ENCODE measurements at places on chromosomes 3 and 15. TPM values are rescaled to one million over a fixed set of nuclear protein-coding genes. Genes with fewer than 3 reads are reported as not detected.

DNA sequence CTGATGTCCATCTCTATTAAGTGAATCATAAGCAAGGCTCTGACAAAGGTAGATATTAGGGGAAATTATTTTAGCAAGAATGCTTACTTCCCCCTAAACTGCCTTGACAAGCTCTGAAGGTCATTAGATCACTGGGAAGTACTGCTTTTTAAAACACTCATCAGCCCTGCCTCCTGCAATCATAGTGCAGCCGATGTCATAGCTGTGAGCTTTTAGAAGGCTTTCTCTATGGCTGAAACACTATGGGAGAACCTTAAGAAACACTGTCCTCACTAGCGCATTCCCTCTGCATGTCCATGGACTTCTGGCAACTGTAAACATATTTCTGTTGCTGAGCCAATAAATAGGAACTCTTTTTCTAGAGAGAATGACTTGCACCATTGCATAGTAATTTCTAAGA lies 38.7 kb upstream of the PTPRG start:
- H3K36me3 ChIP-seq: no peaks in the 10 kb centered on the region
- no peak overlapping the region for H3K4me3 ChIP-seq
- no peak overlapping the region for H3K27ac ChIP-seq
- no peaks in the 10 kb centered on the region for H3K27me3 ChIP-seq
- H3K4me1 ChIP-seq: peaks cover 28% of the 10 kb centered on the region

DNA sequence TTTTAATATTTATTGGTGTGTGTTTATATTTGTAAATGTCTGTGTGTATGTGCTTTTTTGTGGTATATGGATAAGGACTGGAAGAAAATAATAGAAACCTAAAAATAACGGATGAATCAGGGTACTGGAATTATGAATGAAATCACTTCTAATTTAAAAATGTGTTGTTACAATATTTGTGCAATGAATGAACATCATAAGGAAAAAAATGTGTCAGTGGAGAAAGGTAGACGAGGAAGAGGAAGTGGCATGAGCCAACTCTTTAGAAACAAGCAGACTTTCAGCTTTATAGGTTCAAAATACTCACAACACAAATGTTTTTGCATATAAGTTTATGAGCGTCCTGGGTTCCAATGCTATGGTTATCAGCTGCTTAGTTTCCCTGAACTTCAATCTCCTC lies 59.4 kb downstream of the SOX2 start:
- no peak overlapping the region for H3K4me3 ChIP-seq
- no peaks in the 10 kb centered on the region for H3K27me3 ChIP-seq
- peaks cover 3% of the 10 kb centered on the region for H3K4me1 ChIP-seq
- no peak overlapping the region for H3K27ac ChIP-seq
- no peak for DNase-seq

DNA sequence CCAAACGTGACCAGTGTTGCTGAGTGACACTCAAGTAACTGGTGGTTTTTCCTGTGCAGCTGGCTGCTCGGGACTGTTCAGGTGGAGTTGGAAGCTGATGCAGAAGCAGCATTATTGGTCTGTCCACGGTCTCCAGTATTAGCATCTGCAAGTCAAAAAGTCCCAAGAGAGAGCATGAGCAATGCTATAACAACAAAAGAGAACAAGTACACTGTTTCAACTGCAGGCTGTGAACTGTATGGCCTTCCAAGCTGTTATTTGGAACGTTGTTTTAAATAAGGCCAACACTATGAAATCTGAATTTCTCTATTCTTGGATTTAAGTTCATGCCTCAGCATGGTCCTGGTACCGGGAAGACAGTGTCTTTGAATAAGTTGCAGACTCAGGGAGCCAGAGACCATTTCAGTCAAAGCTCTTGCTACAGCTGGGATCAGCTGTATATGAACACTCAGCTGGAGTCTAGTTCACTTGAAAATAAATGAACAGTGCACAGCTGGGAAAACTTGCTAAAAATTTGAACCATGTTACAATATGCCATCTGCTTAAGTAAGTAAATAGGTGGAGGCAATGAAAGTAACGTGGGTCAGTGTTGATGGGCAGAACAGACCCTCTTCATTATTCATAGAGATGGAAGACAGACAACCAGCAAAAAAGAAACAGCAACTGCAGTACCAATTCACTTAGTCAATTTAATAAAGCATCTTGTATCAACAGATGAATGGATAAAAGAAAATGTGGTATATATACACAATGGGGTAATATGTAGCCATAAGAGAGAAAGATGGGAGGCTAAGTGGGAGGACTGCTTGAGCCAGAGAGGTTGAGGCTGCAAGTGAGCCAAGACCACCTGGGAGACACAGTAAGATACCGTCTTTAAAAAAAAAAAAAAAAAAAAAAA lies 45.1 kb downstream of the NR1I2 start:
- no peaks in the 10 kb centered on the region for H3K36me3 ChIP-seq
- DNase-seq: no peak
- H3K27ac ChIP-seq: no peak overlapping the region
- H3K4me1 ChIP-seq: peaks cover 23% of the 10 kb centered on the region

GRCh38 chr3:141875893-141876380 lies 506 bp upstream of the ATP1B3 start:
- peak overlapping the region; percentile 90 for H3K27ac ChIP-seq
- peaks cover 9% of the 10 kb centered on the region for H3K27me3 ChIP-seq
- H3K4me3 ChIP-seq: peak overlapping the region; percentile 93
- peak; percentile 89 for DNase-seq
- H3K4me1 ChIP-seq: peaks cover 16% of the 10 kb centered on the region

Gene TMEM40
- not detected for total RNA-seq

- H3K27me3 ChIP-seq: no peaks in the 10 kb centered on the region
- peak overlapping the region; percentile 80 for H3K4me3 ChIP-seq
- peaks cover 5% of the 10 kb centered on the region for H3K4me1 ChIP-seq
- peak; percentile 29 for DNase-seq
These were observed 835 bp upstream of the GMPPB start for GRCh38 chr3:49724586-49724985.

DNA sequence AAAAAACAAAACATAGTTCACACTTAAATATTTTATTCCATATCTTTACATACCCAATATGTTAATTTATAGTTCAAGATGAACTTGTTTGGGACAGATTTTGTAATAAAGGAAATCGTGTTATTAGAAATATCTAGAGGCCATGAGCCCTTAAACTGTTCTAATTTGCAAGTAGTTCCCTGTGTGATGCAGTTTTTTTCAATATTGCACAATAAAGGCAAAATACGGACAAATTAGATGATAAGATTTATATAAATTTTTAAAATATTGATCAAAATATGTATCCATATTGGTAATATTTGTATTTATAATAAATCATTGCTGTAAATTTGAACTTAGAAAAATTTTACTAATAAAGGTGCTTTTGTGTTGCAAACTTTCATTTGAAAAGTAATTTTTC lies 23.8 kb downstream of the CTNNB1 start:
- no peak for DNase-seq
- no peaks in the 10 kb centered on the region for H3K27me3 ChIP-seq
- no peak overlapping the region for H3K4me3 ChIP-seq
- H3K27ac ChIP-seq: no peak overlapping the region
- H3K4me1 ChIP-seq: no peaks in the 10 kb centered on the region

Gene STRIT1
- not detected for total RNA-seq

- H3K4me1 ChIP-seq: peaks cover 5% of the 10 kb centered on the region
- H3K36me3 ChIP-seq: no peaks in the 10 kb centered on the region
- DNase-seq: peak; percentile 51
- H3K4me3 ChIP-seq: no peak overlapping the region
These were observed 48.9 kb upstream of the AMOTL2 start for GRCh38 chr3:134423153-134423552.

- no peak for DNase-seq
- H3K27ac ChIP-seq: no peak overlapping the region
- H3K4me3 ChIP-seq: no peak overlapping the region
- H3K36me3 ChIP-seq: no peaks in the 10 kb centered on the region
- no peaks in the 10 kb centered on the region for H3K4me1 ChIP-seq
These were observed 160.0 kb upstream of the UMPS start for GRCh38 chr3:124570232-124570631.

- H3K4me1 ChIP-seq: no peaks in the 10 kb centered on the region
- H3K27ac ChIP-seq: no peak overlapping the region
- no peaks in the 10 kb centered on the region for H3K27me3 ChIP-seq
- DNase-seq: peak; percentile 73
These were observed 520.6 kb downstream of the MFSD1 start for GRCh38 chr3:159322322-159322939.

Gene MYH15
- 0.12 TPM for total RNA-seq

DNA sequence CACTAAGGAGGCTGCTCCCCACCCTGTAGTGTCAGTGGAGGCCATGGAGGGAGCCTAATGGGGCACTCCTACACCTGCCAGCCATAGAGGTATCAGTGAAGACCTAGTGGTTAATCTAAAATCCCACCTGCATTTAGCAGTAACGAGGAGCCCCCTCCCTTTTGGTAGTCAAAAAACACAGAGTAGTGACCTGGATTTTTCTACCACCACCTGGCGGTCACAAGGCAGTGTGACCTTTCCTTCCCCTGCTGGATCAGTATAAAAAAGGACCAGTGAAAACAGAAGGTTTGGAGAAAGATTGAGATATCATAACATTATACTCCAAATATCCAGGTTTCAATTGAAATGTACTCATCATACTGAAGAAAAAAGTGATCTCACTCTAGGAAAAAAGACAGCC lies 241.2 kb downstream of the PYDC2 start:
- no peak for DNase-seq
- H3K36me3 ChIP-seq: no peaks in the 10 kb centered on the region
- H3K27ac ChIP-seq: no peak overlapping the region

GRCh38 chr3:170259907-170260306 lies 37.7 kb downstream of the PRKCI start:
- no peak for DNase-seq
- H3K27me3 ChIP-seq: no peaks in the 10 kb centered on the region
- H3K4me3 ChIP-seq: no peak overlapping the region
- peaks cover 9% of the 10 kb centered on the region for H3K36me3 ChIP-seq
- no peaks in the 10 kb centered on the region for H3K4me1 ChIP-seq
- H3K27ac ChIP-seq: no peak overlapping the region

DNA sequence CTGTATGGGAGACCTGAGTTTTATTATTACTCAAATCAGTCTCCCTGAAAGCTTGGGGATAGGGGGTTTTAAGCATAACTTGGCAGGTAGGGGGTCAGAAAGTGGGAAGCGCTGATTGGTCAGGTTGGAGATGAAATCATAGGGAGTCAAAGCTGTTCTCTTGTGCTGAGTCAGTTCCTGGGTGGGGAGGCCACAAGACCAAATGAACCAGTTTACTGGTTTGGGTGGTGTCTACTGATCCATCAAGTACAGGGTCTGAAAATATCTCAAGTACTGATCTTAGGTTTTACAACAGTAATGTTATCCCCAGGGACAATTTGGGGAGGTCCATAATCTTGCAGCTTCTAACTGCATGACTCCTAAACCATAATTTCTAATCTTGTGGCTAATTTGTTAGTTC lies 17.8 kb upstream of the IQCF6 start:
- H3K4me3 ChIP-seq: no peak overlapping the region
- H3K27me3 ChIP-seq: peaks cover 11% of the 10 kb centered on the region
- no peak for DNase-seq
- no peak overlapping the region for H3K27ac ChIP-seq

Gene TFRC
- total RNA-seq: 87.7 TPM

DNA sequence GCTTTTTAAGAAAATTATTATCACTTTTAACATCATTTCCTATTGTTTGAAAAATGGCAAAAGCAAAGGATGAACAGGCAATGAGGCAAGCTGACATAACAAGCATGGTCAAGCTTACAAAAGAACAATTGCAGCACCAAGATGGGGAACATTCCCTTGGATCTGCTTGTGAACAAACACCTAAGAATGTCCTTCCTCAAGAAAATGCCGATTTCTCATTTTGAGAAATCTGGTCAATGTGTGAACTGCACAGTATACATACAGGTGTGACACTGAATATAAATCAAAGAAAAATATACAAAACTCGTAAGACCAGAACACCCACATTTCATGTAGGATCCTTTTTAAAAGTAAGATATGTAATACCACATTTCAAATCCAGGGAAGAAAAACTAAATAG lies 58.9 kb downstream of the LRRFIP2 start:
- H3K4me3 ChIP-seq: no peak overlapping the region
- no peak for DNase-seq

DNA sequence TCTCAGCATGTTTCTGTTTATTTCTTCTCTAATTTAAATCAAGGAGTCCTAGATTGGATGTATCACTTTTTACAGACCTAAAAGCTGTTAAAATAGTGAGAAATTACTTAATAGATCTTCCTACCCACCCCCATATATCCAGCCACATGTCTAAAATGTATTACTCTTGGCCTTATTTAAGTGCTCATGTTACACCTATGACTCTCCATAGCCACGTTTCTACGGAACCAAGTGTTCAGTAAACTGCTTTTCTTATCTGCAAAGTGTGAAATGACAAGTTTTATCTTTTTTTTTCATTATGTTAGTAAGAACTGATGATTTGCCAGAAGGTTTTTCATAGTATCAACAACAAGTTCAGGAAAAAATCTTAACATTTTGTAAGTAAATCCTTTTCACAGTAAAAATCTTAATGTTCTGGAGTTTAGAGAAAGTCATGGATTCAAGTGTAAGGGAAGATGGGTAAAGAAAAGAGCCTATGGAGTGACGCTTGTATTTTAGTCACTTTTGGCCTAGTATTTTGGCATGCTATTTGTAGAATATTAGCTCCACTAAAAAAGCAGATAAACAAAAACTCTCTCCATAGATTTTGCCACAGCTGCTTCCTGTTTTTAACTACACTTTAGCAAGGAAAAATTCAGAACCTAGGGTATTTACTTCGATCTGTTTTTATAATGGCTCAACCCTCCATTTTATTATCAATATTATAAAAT lies 41.2 kb upstream of the IGSF10 start:
- H3K27ac ChIP-seq: no peak overlapping the region
- H3K27me3 ChIP-seq: no peaks in the 10 kb centered on the region
- no peaks in the 10 kb centered on the region for H3K4me1 ChIP-seq
- DNase-seq: no peak
- no peak overlapping the region for H3K4me3 ChIP-seq
- H3K36me3 ChIP-seq: no peaks in the 10 kb centered on the region

DNA sequence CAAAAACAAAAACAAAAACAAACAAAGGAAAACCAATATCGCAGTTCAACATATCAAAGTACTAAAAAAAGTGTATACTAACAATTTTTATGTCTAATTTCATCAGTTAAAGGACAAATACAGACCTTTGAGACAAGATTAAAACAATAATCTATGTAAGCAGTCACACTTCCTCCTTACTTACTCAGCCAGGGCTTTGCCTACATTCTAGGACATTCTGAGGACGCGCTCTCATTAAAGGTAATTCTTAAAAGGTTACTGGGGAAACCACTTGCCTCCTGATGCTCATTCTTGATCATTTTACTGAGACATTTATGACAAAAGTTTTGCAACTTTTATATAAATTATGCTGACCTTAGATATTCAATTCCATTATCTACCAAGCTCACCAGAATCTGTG lies 93.4 kb downstream of the CBLB start:
- H3K4me3 ChIP-seq: no peak overlapping the region
- no peaks in the 10 kb centered on the region for H3K36me3 ChIP-seq
- H3K27ac ChIP-seq: no peak overlapping the region
- DNase-seq: no peak
- no peaks in the 10 kb centered on the region for H3K27me3 ChIP-seq

Gene MORC1
- total RNA-seq: not detected

Gene DUOXA1
- not detected for total RNA-seq

All from neural progenitor cell (in vitro differentiated cells).